Activated T-helper 1 cell treated with Interleukin-2 at 50 U/mL for 16 hours (primary cell): ENCODE measurements at places on chromosomes 7 and 10.

GRCh38 chr7:26663874-26664273, 200.5 kb downstream of the SKAP2 start:
- DNase-seq: no peak

GRCh38 chr10:124598773-124599587, 137.4 kb downstream of the LHPP start:
- DNase-seq: no peak

- no peak for DNase-seq
Measured at GRCh38 chr10:107994621-107995270, 830.2 kb upstream of the SORCS1 start.

DNA sequence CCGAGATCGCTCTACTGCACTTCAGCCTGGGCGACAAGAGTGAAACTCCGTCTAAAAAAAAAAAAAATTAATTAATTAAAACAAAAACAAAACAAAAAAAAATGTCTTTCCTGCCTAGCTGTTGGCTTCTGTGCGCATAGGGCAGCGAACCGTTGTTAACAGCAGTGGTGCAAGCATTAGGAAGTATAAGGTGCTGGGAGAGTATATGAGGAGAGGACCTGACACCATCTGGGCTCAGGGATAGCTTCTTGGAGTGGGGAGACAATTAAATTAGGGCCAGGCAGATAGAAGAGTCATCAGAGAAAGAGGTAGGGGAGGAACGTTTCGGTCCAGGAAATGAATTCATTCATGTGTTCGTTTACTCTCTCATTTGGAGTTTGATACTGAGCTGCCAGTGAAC, 46.2 kb upstream of the EZH2 start:
- DNase-seq: no peak

DNA sequence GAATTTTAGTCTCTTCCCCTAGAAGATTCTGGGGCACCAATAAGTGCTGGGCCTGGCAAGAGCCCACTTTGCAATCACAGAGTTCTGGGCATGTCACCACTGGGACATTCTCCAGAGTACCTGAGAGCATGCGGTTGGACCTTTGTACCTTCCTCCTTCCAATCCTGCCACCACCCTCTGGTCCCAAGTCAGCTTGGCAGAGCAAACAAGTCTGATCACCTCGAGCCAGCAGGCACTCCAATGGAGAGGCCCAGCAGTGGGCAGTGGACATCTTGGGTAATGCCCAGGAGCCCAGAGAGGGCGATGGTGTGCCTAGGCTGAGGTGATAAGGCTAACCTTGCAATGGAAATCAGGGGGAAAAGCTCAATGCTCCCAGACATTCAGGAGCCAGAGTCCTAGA, 43.4 kb downstream of the SH3PXD2A start:
- DNase-seq: no peak

GRCh38 chr10:14001298-14002040, 329.3 kb downstream of the FRMD4A start:
- no peak for DNase-seq

DNA sequence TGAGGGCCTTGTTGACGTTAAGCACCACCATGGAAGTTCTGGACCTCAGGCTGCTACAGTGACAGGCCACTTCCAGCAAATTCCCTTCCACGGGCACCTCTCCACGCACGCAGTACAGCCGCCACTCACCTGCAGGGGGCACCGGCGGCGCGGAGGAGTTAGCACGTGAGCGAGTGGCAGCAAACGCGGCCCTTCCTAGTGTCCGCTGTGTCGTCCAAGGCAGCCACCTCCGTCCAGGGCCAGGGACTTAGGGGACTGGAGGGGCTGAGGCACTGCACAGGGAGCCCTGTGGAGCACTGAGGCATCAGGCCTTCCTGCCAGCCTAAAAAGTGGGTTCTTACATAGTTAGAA, 164.4 kb downstream of the SVIL start:
- DNase-seq: no peak
